ENCODE measurements at places on chromosomes 2 and 18.

GRCh38 chr18:49224738-49225137 is 235.7 kb downstream of the DYM start:
- DNase-seq: no peak

DNA sequence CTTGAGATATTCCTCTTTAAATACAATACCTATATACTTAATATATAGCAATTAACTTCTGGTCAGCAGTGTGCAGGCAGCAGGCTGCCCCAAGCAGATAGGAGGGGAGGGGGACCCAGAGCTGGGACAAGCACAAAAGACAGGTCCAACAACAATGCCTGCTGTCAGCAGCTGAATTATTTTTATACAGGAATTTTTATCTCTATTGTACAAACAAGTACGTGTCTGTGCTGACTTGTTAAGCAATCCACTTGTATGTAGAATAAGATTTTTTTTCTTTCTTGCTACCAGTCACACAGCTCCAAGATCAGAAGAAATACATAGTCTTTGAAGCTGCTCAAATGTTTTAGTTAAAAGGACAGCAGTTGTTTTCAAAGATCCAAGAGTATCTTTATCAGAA is 16.7 kb downstream of the BCL11A start:
- no peak for DNase-seq

DNA sequence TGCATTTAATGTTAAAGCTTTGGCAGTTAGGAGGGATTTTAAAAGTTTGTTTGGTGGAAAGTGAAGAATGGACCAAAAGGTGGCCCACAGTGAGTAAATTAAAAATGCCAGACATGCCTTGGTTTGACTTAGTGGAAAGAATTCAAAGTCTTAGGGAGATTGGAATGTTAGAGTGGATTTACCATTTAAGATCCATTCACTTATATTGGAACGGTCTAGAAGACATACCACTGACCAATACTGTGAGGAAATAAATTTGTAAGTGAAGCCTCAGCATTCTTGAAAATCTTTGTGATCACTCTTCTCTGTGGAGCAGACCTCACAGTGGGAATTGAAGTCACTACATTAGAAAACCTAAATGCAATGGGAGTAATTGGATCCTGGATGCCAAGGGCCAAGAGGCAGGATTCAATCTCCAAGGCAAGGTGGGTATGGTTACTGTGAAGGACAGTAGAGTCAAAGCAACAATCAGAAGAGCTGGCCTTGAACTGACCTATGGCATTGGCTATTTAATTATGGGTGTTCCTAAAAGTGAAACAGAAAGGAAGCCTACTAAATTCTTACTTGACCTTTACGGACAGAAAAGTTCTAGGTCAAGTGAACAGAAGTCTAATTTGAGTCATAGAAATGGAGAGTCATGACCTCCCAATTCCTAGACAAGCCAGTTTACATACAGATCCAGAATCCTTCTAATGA is 40.2 kb upstream of the VRK2 start:
- DNase-seq: no peak

DNA sequence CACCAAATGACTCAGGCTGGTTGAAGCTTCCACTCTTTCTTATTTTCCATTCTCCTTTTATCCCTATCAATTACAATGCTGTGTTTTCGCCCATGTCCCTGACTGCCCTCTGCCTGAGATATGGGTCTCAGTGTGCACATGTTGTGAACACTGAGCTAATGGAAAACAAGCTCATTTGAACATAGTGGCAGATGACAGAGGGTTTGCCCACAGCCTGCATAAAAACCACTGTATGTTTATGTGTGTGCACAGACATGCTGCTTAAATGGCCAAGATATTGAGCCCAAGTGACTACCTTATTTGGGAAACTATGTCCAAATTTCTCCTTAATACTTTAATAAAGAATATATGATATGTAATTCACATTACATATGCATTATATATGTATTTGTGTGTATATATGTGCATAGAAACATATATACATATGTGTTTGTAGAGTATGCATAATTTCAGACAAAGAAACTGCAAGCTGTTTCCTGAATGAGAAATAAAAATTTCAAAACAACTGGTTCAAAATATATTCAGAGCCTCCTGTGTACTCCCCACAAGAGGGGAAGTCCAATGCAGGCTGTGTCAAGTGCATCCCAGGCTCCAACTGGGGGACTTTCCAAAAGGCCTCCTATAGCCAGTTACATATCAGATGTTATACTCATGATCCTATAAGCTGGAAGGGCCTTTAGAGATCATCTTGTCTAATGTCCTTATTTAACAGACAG is 92.7 kb upstream of the CD302 start:
- DNase-seq: no peak

- DNase-seq: no peak
Observed at GRCh38 chr2:231450548-231450989, 13.7 kb downstream of the NCL start.

GRCh38 chr2:147846412-147847081 is 1.7 kb downstream of the ACVR2A start:
- no peak for DNase-seq

DNA sequence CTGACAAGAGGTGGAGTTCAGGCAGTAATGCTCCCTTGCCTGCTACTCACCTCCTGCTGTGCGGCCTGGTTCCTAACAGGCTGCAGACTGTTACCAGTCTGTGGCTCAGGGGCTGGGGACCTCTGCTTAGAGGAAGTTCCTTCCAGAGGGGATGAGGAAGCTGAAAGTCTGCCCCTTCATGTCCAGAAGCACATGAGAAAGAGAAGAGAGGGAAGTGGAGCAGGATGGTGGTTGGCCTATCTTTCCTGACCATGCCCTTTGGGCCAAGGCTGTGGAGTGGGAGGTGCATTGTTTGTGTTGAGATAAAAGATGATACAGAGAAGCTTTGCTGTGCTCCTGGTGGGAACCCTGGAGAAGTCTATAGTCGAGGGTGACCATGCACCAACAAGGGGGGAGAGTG is 112.5 kb downstream of the LPIN1 start:
- DNase-seq: no peak

- no peak for DNase-seq
Observed at GRCh38 chr18:45617284-45617683, 2.0 kb downstream of the SLC14A2 start.

DNA sequence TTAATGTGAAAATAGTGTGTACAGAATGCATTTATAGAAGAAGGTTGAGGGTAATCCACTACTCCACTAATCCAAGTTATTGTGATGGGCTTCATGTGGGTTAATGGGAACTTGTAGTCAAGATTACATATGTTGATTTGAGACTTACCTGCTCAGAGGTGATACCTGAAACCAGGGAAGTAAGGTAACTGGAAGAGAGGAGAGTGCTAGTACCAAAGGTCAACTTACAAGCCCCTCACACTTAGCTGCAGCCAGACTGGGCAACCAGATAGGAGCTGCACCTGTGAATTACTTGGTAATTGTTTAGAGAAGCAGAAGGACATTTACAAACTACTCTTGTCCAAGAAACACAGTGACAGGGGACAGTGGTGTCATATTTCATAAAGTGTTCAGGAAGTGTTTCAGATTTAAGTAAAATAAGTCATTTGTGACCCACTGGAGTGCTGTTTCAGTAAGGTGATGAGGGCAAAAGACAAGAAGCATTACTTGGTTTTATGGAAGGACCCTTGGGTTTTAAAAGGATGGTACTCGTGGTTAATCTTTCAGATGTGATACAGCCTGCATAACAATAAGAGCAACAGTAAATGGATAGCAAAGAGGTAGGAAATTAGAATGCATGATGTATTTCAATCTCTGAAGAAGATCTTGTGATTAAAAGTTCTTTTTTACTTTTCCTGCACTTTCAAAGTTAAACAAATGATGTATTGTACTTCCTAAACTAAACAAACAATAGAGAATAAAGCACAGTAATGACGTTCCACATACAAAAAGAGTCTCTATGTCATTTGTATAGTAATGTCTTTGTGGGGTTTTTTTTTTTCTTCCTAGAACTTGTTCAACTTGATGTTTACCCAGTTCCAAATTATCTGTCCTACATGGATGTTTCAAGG is 189.3 kb downstream of the PHLPP1 start:
- DNase-seq: peak; percentile 71

- DNase-seq: no peak
Observed at GRCh38 chr18:32868406-32868805, 95.6 kb upstream of the KLHL14 start.

- no peak for DNase-seq
Observed at GRCh38 chr2:26822877-26823276, 25.1 kb upstream of the DPYSL5 start.

DNA sequence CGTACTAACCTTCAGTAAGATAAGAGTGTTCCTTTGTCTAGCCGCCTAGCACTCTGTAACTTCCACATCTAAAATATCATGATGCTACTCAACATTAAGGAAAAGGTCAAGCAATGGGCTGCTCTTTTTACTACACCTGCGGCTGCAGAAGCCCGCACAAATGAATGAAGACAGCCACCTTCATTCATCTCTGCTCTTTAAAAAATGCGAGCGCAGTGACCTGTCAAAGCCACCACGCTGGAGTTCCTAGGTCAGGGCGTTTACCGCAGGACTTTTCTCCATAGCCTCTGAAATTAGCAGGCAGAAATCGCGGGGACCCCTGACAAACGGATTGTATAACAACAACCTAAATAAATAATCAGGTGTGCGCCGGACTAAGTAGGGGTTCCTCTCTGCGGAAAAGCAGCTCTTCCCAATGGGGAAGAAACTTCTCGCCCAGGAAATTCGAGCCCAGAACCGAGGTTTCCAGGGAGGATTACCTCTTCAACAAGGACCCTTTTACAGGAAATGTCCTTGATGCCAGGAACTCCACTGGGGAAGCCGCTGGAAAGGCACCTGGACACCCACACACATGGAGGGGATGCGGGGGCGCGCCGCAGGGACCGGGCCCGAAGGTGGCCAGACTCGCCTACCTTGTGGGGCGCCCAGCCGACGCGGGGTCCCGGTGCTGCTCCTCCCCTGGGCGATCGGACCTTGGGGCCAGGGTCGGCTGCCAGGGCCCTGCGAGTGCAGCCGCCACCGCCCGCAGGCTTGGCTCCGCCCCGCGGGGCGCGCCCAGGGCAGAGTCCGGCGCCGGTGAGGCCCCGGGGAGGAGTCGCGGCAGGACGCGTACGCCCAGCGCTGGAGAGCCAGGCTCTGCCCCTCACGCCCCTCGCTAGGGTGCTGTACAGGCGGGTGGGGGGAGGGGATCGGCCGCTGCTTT is at the start of gene CCDC68:
Gene CCDC68, minus strand, starts transcription at position 758 of the 922 bp plus-strand sequence. CDS start 16,670 bp downstream, outside the sequence.
- no peak for DNase-seq

DNA sequence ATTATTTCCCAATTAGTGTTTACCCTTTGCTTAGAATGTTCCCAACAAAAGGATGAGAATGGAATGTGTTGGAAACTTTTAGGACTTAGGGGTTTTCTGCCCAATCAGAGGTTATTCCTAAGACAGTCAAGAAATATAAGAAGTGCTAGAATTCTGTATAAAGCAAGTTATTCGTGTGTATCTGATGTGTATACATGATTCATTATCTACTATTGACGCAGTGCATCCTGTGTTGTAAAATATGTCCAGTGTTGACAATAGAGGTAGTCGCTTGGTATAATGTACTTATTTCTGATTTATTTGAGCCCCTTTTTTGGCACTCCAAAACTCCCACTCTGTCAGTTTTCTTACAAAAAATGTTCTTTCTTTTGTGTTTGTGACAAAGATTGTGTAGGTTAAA is 881 bp downstream of the PIKFYVE start:
- no peak for DNase-seq

DNA sequence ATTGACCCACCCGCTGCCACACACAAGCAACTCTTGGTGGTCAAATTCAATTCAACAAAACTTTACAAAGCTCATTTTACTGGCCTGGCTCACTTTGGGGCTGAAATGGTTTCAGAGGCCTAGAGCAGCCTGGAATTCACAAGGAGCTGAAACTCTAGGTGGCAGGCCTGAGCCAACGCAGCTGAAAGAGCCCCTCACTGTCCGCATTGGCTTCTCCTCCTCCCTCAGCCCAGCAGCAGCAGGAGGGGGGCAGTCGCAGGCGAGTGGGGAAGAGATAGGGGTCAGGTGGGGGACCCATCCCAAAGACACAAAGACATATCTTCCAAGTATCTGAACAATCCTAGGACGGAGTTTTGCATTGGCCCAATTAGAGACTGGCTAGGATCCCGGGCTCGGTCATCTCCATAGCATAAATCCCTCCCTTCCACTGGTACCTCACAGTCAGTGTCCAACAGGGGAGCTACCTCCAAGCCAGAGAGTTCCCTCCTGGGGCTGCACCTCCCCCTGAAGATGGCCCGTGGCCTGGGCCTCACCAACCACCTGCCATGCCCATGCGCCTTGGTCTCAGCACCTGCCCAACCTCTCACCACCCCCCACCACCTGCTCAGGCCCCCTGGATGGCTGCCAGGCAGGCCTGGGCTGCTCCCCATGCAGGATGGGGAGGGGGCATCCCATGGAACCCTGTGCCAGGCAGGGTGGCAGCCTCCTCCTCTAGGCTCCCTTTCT is 113.4 kb downstream of the ZBTB7C start:
- DNase-seq: peak; percentile 24

GRCh38 chr18:74980669-74981068 is 228.3 kb downstream of the PTGR3 start:
- peak; percentile 58 for DNase-seq

DNA sequence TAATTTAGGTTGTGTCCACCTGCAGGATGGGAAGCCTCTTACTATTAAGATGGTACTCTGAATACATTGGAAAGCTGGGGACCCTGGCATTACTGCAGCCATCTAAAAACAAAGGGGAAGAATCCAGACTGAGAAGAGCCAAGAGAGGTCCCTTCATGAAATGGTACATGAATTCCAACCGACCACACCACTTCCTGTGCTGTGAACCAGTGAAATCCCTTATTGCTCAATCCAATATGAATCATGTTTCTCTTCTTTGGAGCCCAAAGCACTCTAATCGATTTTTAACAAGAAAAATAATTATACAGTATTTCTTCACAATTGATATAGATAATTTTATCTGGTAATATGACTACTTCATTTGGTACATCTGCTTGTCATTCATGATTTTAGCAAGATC is 479.7 kb upstream of the RAB6C start:
- no peak for DNase-seq

GRCh38 chr18:78006006-78006773 is 756.5 kb downstream of the GALR1 start:
- no peak for DNase-seq

- DNase-seq: no peak
Observed at GRCh38 chr2:191451116-191451515, 205.9 kb downstream of the MYO1B start.

DNA sequence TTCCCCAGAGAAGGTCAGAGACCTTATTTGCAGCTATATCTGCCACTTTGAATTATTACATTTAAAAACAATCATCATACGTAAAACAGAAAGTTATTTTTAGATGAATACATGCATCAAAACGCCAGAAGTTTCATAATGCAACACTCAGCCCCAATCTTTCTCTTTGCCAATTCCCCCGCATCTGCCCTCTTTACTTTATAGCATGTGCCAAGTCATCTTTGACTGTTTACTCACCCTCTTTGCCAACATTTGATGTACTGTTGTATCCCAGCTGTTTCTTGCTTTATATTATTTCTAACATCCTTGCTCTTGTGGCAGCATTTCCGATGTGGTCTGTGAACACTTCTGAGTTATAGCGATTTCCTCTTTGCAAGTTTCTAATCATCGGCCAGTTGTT is 86.2 kb downstream of the CRIM1 start:
- no peak for DNase-seq
